ENCODE measurements at places on chromosomes 1 and 21.

GRCh38 chr1:46637444-46638083, 21.0 kb upstream of the MOB3C start:
- DNase-seq = no peak

- DNase-seq = peak; percentile 22
Measured at GRCh38 chr1:94160811-94161210, 39.9 kb upstream of the ABCA4 start.

- DNase-seq = peak; percentile 86
Measured at GRCh38 chr1:84603941-84604830, 29.9 kb upstream of the CTBS start.

GRCh38 chr1:184483101-184483683, 96.4 kb downstream of the C1orf21 start:
- DNase-seq = no peak

GRCh38 chr1:175179837-175180590, 12.6 kb downstream of the KIAA0040 start:
- peak; percentile 52 for DNase-seq

DNA sequence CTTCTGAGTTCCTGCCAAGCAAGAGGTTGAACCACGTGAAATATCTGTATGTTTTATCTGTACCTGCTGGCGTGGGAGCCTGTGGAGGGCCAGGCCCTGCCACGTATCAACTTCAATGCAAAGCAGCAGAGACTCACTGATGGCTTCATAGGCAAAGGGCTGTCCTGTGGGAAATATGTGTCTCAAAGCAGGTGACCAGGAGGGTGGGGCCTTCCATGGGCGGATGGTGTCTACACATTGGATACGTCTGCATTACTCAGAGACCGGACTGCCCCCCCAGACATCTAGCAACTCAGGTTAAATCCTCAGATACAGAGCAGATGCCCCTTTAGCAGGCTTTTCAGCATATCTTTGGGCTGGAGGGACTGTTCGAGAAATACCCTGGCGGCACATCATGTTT, 210.8 kb upstream of the C1orf174 start:
- DNase-seq = no peak

DNA sequence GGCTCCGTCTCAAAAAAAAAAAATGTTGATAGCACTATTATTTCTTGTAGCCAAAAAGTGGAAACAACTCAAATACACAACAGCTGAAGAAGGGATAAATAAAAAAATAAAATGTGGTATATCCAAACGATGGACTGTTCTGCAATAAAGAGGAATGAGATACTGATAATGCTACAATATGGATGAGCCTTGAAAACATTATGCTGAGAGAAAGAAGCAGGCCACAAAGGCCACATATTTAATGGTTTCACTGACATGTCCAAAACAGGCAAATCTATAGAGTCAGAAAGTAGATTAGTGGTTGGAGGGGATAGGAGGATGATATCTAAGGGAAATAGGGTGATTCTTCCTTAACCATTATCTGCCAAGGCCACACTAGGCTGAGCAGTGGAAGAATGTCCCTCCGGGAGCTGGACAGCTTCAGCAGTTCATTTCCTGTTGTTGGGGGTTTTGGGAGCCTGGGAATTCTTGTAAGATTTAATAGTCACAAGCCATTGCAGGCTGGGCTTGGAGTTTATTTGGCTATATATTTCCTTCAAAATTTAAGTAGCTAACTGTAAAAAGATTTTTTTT, 53.5 kb downstream of the ST3GAL3 start:
- DNase-seq = no peak

GRCh38 chr1:7576946-7577657, 194.0 kb upstream of the VAMP3 start:
- peak; percentile 39 for DNase-seq

- DNase-seq = no peak
Measured at GRCh38 chr1:233509526-233509925, 104.4 kb upstream of the KCNK1 start.

DNA sequence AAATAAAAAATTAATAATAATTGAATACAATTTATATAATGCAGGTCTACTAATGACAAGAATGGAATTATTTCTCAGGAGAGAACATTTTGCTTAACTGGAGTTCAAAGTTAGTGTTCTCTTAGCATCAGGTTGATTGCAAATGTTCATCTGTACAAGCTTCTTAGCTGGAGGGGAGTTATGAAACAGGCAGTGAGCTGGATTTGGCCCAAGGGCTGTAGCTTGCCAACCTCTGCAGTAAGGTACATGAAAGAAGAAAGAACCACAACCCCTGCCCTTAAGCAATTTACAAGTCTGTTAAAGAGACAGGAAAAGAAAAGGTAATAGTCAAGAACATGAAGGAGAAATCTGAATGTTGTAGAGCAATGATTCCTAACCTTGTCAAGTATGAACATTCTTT, 17.0 kb downstream of the LPGAT1 start:
- peak; percentile 20 for DNase-seq

GRCh38 chr1:206583707-206584648, 28.3 kb downstream of the EIF2D start:
- DNase-seq = peak; percentile 67

- no peak for DNase-seq
Measured at GRCh38 chr1:183246436-183246835, 60.4 kb downstream of the LAMC2 start.

DNA sequence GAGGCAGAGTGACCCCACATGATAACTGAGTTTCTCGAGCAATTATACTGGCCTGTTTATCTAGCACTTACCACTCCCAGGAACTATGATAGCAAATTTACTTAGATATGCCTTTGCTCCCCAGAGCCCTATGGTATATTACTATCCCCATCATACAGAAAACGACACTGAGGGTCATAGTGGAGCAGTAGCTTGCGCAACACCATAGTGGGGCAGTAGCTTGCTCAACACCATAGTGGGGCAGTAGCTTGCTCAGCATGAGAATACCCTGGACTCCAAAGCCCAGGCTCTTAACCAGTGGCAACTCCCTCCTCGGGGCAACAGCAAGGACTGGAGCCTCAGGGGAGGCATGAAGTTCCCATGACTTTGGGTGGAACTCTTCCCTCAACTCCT, 211.9 kb downstream of the NPHP4 start:
- DNase-seq = no peak

- DNase-seq = no peak
Measured at GRCh38 chr1:16351456-16351993, 755 bp downstream of the FBXO42 start.

DNA sequence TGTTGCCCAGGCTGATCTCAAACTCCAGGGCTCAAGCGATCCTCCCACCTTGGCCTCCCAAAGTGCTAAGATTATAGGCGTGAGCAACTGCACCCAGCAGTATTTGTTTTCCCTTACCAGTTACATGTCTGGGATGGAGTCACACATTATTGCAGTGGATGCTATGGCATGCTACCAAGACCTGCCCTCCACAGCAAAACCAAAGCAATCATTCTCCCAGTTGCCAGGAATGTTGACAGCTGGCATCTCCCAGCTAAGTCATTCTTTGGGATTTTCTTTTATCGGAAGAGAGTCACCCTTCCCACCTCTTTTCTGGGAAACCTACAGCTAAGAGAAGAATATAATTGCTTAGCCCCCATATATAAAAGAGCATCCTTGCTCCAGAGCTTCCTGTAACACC, 49.4 kb upstream of the RGS7 start:
- no peak for DNase-seq

DNA sequence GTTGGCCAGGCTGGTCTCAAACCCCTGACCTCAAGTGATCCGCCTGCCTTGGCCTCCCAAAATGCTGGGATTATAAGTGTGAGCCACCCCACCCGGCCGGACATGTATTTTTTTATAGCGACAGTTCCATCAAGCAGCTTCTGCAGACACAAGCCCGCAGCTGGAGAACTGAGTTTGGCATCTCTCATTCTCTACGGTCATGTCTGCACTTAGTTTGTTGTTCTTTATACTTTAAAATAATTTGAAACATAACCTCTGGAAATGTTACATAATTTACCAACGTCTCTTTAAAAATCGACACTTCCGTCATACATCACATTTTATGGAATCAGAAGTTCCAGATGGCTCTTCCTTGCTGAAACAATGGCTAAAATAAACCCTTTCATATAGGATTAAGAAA, 183.6 kb downstream of the DYRK1A start:
- DNase-seq = no peak

- DNase-seq = no peak
Measured at GRCh38 chr21:42135386-42136052, 64.4 kb downstream of the UMODL1 start.

DNA sequence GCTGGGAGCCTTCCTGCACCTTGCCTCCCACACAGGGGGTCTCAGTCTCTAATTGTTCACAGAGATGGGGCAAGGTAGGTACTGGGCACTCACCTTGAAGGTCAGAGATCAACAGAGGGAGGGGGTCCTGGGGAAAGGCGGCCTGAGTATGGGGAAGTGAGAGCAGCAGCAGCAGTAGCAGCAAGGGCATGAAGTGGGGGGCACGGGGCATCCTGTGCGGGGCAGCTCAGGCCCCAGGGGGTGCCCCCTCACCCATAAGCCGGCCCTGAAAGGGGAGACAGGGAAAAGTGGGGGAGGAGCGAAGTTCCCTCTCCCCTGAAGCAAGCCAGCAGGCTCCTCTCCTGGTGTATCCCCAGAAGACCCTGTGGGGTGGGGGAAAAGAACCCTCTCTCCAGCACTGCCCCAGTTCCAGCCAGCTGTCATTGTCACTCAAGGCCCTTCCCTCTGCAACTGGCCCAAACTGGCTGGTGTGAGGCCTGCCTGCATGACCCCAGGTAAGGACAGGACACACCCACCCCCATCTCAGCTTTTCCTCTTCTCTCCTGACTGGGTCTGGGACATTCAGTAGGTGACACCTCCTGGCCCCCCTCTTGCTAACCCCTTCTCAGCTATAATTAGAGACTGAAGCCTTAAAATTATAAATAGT, 3.9 kb downstream of the SEMA6C start:
- DNase-seq = no peak

- DNase-seq = no peak
Measured at GRCh38 chr1:38667626-38668025, 191.9 kb downstream of the RRAGC start.

DNA sequence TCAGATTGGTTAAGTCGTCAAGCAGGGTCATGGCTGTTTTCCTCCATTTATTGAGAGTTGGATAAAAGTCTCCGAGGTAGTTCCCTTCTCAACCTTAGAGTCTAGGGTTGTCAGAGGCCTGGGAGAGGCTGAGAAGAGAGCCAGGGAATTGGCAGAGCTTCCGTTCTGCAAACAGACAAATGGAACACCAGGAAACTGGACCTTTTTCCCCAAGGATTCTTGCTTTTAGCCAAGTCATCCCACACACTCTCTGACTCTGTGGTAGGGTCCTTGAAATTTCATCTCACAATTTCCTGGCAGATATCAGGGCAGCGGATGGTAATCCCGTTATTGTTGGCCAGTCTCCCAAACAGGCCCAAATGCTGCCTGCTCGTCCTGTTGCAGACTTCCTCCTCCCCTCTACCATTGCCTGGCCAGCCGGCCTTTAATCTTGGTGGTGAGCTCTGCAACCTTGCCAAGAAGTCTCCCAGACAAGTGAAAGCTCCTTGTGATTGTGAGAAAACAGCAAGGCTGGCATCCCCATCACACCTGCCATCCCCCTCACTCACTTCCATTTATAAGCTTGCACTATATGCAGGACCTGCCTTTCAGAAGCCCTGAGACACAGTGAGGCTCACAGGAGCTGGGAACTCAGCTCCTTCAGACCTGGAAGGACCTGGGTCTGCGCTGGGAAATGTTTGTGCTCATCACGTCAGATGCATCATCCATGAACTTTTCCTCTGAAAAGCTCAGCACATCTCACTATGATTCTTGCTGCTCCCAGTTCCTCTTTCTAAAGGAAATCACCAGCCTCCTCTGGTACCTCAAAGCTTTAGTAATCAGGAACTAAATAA, 13.7 kb upstream of the SRP9 start:
- DNase-seq = no peak

DNA sequence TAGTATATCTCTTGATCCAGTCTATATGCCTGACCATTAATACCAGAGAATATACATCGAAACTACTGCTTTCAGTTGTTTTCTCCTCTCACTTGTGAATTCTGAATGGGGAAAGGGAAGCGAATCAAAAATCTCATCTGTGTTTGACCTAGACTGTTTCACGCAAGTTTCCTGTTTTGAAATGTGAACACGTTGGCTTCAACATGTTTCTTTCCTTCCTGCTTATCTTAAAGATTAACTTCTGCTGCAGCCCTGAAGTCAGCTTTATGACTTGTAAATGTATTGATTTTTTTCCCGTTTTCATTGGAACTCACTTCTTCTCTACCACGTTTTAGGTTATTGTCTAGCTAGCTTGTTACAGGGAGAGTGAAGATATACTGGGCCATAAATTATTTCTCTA, 49.9 kb downstream of the SNX27 start:
- DNase-seq = no peak

All from RWPE1 (cell line).